ENCODE measurements at places on chromosomes 6 and 20. TPM values are rescaled to one million over a fixed set of nuclear protein-coding genes. Genes with fewer than 3 reads are reported as not detected.

COL12A1 gene
- total RNA-seq = not detected

SPATA25 gene
- 1.2 TPM for total RNA-seq

GRM1 gene
- not detected for total RNA-seq

OR2H2 gene
- total RNA-seq = not detected

BPIFB4 gene
- not detected for total RNA-seq

ARMH2 gene
- 0.41 TPM for total RNA-seq

CABLES2 gene
- total RNA-seq = 15.6 TPM

- H3K27me3 ChIP-seq = no peaks in the 10 kb centered on the region
- H3K36me3 ChIP-seq = peaks cover 5% of the 10 kb centered on the region
- H3K4me3 ChIP-seq = no peak overlapping the region
- DNase-seq = no peak
- H3K4me1 ChIP-seq = peaks cover 9% of the 10 kb centered on the region
Observed at GRCh38 chr6:34386316-34387137, 5.9 kb downstream of the NUDT3 start.

DNA sequence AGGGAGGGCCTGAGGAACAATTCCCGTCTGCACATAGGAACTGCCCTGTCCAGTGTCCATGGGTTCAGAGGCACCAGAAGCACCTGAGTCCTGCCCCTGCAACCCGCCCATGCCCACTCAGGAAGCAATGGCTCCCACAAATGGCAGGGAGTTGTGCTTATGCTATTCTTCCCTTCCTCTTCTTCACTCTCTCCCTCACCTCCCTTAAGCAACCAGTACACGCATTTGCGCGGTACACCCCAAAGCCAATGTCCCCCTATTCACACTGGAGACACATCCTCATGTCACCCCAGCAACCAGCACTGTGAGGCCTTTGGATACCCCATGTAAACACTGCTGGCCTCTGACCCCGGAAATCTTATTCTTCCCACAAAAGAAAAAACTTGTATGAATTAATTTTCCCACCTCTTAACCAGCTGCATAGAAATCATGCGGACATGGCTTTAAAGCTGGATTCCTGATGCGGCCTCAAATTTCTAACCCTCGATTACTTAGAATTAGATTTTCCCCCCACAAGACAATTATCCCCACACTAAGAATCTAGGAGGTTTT, 30.9 kb downstream of the FYN start:
- peak; percentile 68 for DNase-seq
- H3K27ac ChIP-seq = no peak overlapping the region
- H3K36me3 ChIP-seq = peaks cover 22% of the 10 kb centered on the region
- H3K4me3 ChIP-seq = no peak overlapping the region

DNA sequence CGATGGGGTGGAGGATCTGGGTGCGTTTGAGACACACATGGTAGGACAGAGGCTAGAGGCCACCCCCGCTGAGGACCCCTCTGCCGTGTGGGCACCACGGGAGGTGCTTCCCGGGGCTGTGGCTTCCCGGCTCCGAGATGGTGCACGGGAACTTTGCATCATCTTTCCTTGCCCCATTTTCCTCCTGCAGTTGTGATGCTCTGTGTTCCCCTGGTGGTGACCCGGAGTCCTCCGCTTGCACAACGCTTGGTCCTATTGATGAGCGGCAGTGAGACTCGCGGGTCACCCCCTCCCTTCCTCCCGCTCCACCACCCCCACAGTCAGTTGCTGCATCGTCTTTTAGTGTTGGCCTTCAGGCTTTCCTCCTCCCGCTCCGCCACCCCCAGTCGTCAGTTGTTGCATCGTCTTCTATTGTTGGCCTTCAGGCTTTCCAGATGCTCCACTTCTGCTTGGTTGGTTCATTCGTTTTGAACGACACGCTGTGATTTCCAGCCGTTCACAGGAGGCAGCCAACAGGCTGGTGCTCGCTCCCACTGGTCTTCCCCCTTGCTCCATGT, 37.3 kb downstream of the PYGB start:
- no peak for DNase-seq
- H3K27ac ChIP-seq = no peak overlapping the region
- no peaks in the 10 kb centered on the region for H3K27me3 ChIP-seq
- H3K36me3 ChIP-seq = peaks cover 6% of the 10 kb centered on the region
- H3K4me3 ChIP-seq = no peak overlapping the region

GRCh38 chr20:50537546-50538201, 27.5 kb downstream of the PTPN1 start:
- H3K4me3 ChIP-seq = no peak overlapping the region
- peaks cover 17% of the 10 kb centered on the region for H3K36me3 ChIP-seq
- H3K27me3 ChIP-seq = no peaks in the 10 kb centered on the region
- no peak overlapping the region for H3K27ac ChIP-seq
- no peak for DNase-seq

- no peak for DNase-seq
- H3K4me3 ChIP-seq = no peak overlapping the region
- H3K36me3 ChIP-seq = peaks cover 43% of the 10 kb centered on the region
- peak overlapping the region; percentile 25 for H3K27ac ChIP-seq
Observed at GRCh38 chr6:166966268-166966667, 9.9 kb upstream of the RNASET2 start.

GRCh38 chr6:105313211-105313610, 89.7 kb downstream of the PREP start:
- peaks cover 27% of the 10 kb centered on the region for H3K36me3 ChIP-seq
- H3K4me3 ChIP-seq = no peak overlapping the region
- no peaks in the 10 kb centered on the region for H3K27me3 ChIP-seq
- no peak overlapping the region for H3K27ac ChIP-seq
- no peak for DNase-seq

- peak; percentile 60 for DNase-seq
- peaks cover 2% of the 10 kb centered on the region for H3K36me3 ChIP-seq
- H3K4me1 ChIP-seq = peaks cover 24% of the 10 kb centered on the region
- peak overlapping the region; percentile 78 for H3K27ac ChIP-seq
- H3K4me3 ChIP-seq = peak overlapping the region; percentile 84
Observed at GRCh38 chr20:36745234-36745926, 510 bp downstream of the NDRG3 start.

Measured in activated CD8-positive, alpha-beta memory T cell treated with anti-CD3 and anti-CD28 coated beads, Interleukin-2, amount 10 ng/mL, durations not matched to agents 7 days and 5 days (primary cell).